B cell (primary cell): ENCODE measurements at places on chromosomes 7 and 10. TPM values are rescaled to one million over a fixed set of nuclear protein-coding genes. Genes with fewer than 3 reads are reported as not detected.
A peak's percentile ranks its signal among the peaks of the same experiment; 100 is the strongest.

Gene GSDME
- total RNA-seq, result 10.6 and 11.9 TPM in 2 replicates

Gene CHRM2
- not detected in 2 replicates for total RNA-seq

- no peak overlapping the region for H3K4me3 ChIP-seq
- no peaks in the 10 kb centered on the region for H3K36me3 ChIP-seq
- no peaks in the 10 kb centered on the region for H3K4me1 ChIP-seq
- no peak overlapping the region for H3K27ac ChIP-seq
These were observed 625.8 kb upstream of the SORCS1 start for GRCh38 chr10:107790271-107790670.

DNA sequence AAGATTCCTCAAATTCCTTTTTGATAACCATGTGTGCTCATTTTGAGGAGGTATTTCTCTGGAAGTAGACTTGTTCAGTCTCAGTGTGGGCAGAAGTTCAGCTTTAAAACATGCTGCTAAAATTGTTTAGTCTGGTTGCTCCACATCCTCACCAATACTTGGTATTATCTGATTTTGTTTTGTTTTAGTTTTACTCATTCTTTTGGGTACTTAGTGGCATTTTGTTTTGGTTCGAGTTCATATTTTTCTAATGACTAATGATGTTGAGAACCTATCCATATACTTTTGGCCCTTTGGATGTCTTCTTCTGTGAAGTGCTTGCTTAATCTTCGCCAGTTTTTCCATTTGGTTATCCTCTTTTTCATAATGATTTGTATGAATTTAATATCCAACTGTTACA lies 694.2 kb upstream of the FZD8 start:
- no peaks in the 10 kb centered on the region for H3K36me3 ChIP-seq
- H3K27me3 ChIP-seq, result no peaks in the 10 kb centered on the region
- no peak overlapping the region for H3K4me3 ChIP-seq
- H3K27ac ChIP-seq, result no peak overlapping the region
- DNase-seq, result no peak

GRCh38 chr7:6640246-6640721 lies 3.2 kb downstream of the ZNF316 start:
- peaks cover 62% of the 10 kb centered on the region for H3K36me3 ChIP-seq
- DNase-seq, result no peak
- peaks cover 16% of the 10 kb centered on the region for H3K4me1 ChIP-seq
- H3K4me3 ChIP-seq, result no peak overlapping the region
- no peaks in the 10 kb centered on the region for H3K27me3 ChIP-seq

GRCh38 chr7:5388273-5388901 lies 35.2 kb downstream of the TNRC18 start:
- no peak overlapping the region for H3K27ac ChIP-seq
- no peaks in the 10 kb centered on the region for H3K4me1 ChIP-seq
- no peak overlapping the region for H3K4me3 ChIP-seq
- no peak for DNase-seq

- DNase-seq, result peak; percentile 46
- no peak overlapping the region for H3K27ac ChIP-seq
- no peaks in the 10 kb centered on the region for H3K27me3 ChIP-seq
- H3K4me3 ChIP-seq, result no peak overlapping the region
These were observed 86.2 kb downstream of the HIBADH start for GRCh38 chr7:27576360-27576944.
